Ascending aorta (tissue), 2 donors: ENCODE measurements at places on chromosomes 4 and X.

DNA sequence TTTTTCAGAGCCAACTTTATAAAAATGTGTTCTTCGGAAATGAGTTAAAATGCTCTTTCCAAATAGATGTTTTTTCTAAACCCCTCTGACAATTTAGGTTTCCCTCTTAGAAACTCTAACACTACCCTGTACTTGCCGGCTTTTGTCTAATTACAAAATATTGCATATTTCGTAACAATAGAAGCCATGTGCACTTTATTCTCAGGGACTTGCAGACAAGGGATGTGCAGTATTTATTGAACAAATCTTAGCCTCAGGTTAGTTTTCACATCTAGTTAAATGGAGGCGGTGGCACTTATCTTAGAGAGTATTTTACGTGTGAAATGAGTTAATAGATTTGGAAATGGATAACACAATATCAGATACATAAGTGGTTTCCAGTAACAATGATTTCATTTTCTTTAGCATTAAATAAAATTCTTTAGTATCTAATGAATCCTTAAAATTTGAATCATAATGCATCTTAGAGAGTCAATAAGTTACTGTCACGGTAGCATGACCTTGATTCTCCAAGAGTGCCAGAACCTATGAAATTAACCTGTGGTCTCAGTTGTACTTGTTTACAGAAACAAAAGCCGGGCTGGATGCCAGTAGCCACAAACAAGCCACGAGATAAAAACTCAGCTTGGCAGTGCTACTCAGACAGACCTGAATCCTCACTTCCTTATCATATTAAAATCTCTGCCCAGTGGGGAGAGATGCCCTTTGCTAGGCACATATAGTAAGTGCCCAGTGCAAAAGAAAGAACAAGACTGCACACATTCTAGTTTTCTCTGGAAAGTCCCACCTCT lies 772 bp upstream of the PABPC4L start:
- H3K4me3 ChIP-seq, result peak overlapping the region; percentile 69
- no peaks in the 10 kb centered on the region for H3K27me3 ChIP-seq
- H3K4me1 ChIP-seq, result no peaks in the 10 kb centered on the region
- H3K36me3 ChIP-seq, result no peaks in the 10 kb centered on the region

DNA sequence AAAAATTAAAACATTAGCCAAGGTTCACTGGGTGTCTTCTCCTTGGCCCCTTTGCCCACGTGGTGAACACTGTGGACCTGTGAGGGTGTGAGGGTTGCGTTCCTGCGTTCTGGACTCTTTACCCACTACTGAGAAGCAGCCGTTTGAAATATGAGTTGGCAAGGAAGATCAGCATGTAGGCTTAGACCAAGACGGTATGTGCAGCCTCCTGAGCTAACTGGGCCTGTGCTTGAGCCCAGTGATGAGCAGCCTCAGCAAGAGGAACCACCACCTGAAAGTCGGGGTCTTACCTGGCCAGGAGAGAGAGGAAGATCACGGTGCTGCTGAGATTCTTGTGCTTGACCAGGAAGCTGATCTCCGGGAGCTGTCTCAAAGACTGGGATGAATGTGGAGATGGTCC lies 19.5 kb downstream of the RGS12 start:
- H3K27ac ChIP-seq, result no peak overlapping the region
- DNase-seq, result no peak
- no peak overlapping the region for H3K4me3 ChIP-seq
- H3K36me3 ChIP-seq, result peaks cover 16% of the 10 kb centered on the region
- H3K27me3 ChIP-seq, result no peaks in the 10 kb centered on the region
- no peaks in the 10 kb centered on the region for H3K4me1 ChIP-seq

GRCh38 chr4:153063490-153063889 lies 127.4 kb downstream of the FHDC1 start:
- DNase-seq, result no peak
- no peak overlapping the region for H3K27ac ChIP-seq
- no peaks in the 10 kb centered on the region for H3K27me3 ChIP-seq
- no peaks in the 10 kb centered on the region for H3K4me1 ChIP-seq
- H3K36me3 ChIP-seq, result no peaks in the 10 kb centered on the region

- H3K36me3 ChIP-seq, result peaks cover 5% of the 10 kb centered on the region
- H3K4me1 ChIP-seq, result no peaks in the 10 kb centered on the region
- no peaks in the 10 kb centered on the region for H3K27me3 ChIP-seq
- no peak for DNase-seq
Observed at GRCh38 chr4:94240384-94240783, 32.7 kb downstream of the SMARCAD1 start.

DNA sequence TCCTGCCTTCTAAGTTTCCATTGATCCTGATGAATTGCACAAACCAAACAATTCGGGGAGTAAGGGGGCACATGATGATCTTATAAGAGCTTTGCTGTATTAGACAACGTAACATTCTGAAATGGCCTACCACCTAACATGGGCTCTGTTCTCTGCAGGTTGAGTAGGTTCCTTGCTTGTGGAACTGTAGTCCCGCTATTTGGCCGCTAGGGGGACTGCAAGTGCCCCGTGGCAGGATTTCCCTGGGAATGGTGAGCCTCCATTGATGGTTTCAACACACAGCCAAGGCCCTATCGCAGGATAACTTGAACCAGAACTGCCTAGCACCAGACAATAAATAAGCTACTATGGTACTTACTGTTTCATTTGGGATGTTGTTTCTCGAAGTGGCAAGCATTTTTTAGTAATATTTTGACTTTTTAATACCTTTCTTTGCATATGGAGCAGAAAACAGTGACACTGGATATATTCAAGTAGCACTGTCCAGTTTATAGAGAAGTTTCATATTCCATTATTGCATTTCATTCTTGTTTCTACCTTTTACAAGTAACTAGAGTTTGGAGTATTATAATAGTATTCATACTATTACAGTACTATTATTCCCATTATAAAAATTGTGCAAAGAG lies 11.9 kb downstream of the AR start:
- no peaks in the 10 kb centered on the region for H3K36me3 ChIP-seq
- H3K27ac ChIP-seq, result no peak overlapping the region
- no peaks in the 10 kb centered on the region for H3K4me1 ChIP-seq
- no peak overlapping the region for H3K4me3 ChIP-seq
- no peak for DNase-seq
- H3K27me3 ChIP-seq, result no peaks in the 10 kb centered on the region

DNA sequence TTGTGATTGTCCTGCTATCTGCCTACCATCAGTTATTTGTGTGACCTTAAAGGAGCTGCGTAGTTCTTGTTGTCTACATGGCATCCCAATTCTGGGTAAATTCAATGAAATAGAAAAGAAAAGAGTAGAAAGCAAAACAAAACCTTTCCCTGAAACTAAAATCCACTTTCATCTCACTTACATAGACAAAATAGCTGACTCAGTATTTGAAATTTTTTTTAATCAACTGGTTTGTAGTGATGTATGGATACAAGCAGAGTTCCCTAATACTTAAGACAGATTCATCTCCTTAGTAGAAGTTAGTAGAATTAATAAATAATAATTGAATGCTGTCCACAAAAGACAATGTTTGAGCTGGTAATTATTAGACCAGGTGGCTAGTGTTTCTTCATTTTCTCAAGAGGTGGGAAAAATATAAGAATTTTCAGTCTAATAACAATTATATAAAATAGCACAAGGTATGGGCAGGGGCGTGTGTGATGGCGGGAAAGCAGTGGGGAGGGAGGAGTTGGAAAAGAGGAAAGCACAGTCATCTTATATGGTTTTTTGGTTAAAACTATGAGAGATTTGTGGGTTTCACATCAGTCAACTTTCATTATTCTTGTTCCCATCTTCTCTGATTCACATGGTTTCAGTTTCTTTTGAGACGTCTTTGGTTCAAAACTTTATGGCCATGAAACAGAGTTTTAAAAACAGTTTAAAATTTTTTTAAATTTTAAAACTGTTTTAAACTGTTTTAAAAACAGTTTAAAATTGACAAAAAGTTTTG lies 275.2 kb downstream of the SPRY1 start:
- H3K36me3 ChIP-seq, result no peaks in the 10 kb centered on the region
- no peak for DNase-seq
- no peaks in the 10 kb centered on the region for H3K27me3 ChIP-seq
- H3K4me3 ChIP-seq, result no peak overlapping the region
- H3K27ac ChIP-seq, result no peak overlapping the region

DNA sequence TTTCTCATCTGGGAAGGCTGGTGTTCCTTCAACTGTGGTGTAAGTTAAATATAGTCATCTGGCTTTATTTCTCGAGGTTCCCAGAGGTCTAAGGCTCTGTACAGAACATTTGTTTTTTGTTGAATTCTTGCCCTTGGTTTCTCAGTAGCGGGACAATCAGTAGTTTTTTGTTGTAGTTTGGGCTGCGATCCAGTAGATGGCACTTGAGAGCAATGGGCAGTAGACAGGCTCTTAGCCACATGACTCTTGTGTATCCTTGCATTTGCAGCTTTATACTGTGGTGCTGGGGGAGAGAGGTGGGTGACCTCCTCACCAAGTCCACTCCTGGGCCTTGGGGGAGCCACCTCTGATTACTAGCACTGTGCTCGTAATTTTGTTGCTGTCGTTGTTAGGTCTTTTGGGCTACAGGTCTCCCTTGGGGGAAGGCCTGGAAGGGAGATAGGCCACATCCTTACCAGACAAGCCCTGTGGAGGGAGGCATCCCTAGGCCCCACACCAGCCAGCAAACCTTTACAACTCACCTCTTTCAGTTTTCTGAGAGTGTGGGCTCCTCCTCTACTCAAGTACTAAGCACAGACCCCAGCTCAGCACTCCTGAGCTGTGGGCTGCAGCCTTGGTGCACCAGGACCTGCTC lies 8.1 kb downstream of the ETDB start:
- H3K36me3 ChIP-seq, result no peaks in the 10 kb centered on the region
- no peak overlapping the region for H3K4me3 ChIP-seq
- no peak overlapping the region for H3K27ac ChIP-seq
- H3K4me1 ChIP-seq, result no peaks in the 10 kb centered on the region
- H3K27me3 ChIP-seq, result no peaks in the 10 kb centered on the region
- DNase-seq, result no peak

DNA sequence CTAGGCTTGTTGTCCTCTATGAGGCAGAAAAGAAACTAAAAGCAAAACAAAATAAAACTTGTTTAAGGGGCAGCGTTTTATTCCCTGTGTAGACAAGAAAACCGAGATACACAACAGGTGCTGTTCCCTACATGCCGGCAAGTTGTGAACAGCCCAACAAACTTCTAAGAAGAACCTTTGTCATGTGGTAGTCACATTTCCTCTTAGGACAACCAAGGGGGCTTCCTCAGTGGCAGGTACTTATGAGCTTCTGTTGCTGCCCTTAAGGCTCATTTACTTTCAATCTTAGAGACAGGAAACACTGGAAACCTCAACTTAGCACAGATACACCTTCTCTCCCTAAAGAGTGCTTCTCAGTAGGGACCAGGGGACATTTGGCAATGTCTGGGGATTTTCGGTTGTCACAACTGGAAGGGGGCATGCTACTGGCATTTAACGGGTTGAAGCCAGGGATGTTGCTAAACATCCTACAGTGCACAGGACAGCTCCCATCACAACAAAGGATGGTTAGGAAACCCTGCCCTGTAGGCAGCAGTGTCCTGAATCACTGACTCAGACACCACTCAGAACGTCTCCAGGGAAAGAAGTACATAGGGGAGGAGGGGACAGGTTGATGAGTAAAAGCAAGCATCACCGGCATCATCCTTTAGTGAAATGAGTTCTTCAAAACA lies 111.0 kb downstream of the ASB9 start:
- no peak overlapping the region for H3K4me3 ChIP-seq
- no peak overlapping the region for H3K27ac ChIP-seq
- H3K27me3 ChIP-seq, result no peaks in the 10 kb centered on the region
- DNase-seq, result no peak
- H3K36me3 ChIP-seq, result no peaks in the 10 kb centered on the region

DNA sequence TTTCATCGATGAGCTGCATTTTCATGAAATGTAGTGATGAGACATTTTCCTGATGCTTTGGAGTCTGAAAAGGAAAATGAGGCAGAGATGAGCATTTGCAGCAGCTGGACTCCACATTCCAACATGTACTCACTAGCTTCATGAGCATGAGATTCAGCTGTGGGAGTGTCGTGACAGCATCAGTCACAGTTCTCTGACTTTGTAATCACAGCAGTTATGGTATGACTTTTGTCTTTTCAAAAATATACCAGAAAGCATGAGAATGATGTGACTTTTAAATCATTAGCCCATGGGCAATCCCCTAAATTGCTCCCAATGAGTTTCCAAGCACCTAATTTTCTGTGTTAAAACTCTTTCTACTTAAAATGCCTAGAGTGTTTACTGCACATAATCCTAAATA lies 18.3 kb upstream of the MSL3 start:
- H3K4me3 ChIP-seq, result no peak overlapping the region
- H3K36me3 ChIP-seq, result no peaks in the 10 kb centered on the region
- no peak overlapping the region for H3K27ac ChIP-seq
- DNase-seq, result no peak
- H3K27me3 ChIP-seq, result no peaks in the 10 kb centered on the region

DNA sequence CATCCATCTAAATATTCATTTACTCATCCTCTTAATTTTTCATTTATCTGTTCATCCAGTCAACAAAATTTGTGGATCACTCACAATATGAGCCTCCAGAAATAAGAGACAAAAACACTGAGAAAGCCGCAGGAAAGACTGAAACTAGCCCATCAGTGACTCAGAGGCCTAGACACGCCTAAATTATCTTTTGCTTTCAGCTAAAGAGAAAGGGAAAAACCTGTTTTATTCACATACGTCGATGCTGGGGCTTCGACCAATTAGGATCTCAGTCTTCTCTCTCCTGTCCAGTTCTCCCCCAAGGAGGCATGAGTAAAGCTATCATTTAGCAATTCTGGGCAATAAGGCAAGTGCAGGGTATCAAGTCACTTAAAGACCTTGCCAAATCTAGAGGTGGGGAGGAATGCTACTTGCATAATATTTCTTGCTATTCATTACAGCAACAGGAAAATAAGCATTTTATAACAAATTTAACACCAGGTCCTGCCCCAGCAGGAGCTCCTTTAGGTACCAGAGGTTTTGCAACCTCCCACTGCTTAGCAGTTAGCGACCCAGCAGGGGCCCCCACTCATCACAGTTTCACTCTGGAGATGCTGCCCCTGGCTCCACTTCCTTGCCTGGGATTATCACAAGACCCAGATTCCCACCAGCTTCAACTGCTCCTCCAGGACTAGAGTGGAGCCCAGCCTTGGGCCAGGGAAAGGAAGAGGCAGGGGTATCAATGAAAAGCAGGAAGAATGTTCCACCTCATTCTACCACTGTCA lies 30.1 kb upstream of the TMEM154 start:
- no peak overlapping the region for H3K27ac ChIP-seq
- no peaks in the 10 kb centered on the region for H3K36me3 ChIP-seq
- H3K4me3 ChIP-seq, result no peak overlapping the region
- no peaks in the 10 kb centered on the region for H3K27me3 ChIP-seq
- no peaks in the 10 kb centered on the region for H3K4me1 ChIP-seq
